WTC11 (cell line): ENCODE measurements at places on chromosomes 2 and 18. TPM values are rescaled to one million over a fixed set of nuclear protein-coding genes. Genes with fewer than 3 reads are reported as not detected.

DNA sequence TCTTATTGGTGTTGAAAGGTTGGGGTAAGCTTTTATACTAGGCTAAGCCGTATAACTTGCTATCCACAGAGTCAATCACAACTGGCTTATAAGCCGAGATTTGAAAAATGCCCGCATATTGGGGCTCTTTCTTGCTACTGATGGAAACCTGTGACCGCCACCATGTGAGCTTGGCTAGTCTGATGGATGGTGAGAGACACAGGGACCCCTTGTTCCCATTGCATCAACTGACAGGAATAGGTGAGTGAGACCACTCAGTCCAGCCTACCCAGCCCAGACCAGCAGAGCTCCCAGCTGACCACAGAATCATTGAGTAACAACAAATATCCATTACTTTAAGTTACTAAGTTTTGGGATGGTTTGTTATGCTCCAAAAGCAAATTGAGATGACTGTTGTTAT lies 676.4 kb upstream of the HS6ST1 start:
- DNase-seq, result no peak

DNA sequence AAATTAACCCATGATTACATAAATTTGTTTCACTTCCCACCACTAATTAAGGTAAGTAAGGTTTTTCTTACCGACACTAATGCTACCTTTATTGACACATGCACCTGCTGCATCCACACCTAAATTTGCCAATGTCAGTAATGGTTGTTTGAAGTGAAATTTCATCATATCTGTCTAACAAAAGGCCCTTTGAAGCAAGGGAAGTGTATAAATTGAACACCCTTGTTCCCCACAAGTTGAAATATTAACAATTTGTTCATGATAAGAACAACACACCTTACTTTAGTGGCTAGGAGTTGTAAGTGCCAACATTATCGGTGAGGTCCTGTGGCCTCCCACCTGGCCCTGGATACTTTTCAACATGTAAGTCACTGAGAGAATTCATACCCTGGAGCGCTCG lies 116.3 kb upstream of the CDCA7 start:
- DNase-seq, result no peak

DNA sequence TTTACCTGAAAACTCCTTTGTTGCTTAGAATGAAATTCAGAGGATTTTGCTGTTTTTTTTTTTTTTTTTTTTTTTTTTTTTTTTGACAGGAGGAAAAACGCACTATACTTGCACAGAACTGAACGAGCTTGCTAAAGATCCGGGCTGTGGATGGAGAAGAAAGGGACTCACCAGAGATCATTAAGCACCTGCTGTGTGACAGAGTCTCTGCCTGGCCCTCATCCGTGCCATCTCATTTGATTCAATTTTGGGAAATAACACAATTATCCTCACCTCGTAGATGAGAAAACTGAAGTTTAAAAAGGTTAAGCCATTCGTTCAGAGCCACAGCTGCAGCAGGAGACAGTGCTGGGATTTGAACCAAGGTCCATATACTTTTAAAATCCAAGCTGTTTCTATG lies 775.4 kb upstream of the ID2 start:
- DNase-seq, result no peak

- no peak for DNase-seq
Measured at GRCh38 chr2:16248571-16249105, 308.3 kb downstream of the MYCN start.

IL1F10 gene
- total RNA-seq, result not detected in 3 replicates

OR6B2 gene
- not detected in 3 replicates for total RNA-seq

TEX44 gene
- not detected in 3 replicates for total RNA-seq
